ENCODE measurements at places on chromosomes 2 and 18.

- peak; percentile 67 for DNase-seq
These were observed 31.8 kb upstream of the INPP4A start for GRCh38 chr2:98412751-98413458.

DNA sequence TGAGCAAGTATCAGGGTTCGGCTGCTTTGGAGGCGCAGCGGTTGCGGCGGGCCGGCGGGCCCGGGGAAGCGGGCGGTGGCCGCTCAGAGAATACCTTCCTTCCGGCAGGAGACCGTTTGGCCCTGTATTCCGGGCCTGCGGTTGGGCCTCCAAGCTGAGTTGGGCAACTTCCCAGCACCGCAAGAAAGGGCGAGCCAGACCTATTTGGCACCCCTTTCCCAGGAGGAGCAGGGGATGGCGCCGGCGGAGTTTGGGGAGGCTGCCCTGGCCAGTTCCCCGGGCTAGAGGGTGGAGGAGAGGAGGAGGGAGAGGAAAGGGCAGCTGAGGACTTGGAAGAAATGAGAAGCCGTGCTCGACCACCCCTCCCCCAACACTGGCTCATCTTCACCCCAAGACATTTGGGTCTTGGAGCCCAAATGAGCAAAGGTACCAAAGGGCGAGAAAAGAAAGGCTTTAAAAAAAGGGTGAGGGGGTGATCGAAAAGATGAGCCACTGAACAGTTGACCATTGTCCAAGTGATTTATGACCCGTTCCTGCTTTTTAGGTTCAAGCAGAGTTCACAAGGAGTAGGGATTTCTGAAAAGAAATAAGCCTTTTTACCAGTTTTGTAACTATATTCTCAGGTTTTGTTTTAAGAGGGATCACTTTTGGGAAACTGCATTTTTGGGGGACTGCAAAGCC is 8.4 kb downstream of the HOXD3 start:
- DNase-seq: no peak

DNA sequence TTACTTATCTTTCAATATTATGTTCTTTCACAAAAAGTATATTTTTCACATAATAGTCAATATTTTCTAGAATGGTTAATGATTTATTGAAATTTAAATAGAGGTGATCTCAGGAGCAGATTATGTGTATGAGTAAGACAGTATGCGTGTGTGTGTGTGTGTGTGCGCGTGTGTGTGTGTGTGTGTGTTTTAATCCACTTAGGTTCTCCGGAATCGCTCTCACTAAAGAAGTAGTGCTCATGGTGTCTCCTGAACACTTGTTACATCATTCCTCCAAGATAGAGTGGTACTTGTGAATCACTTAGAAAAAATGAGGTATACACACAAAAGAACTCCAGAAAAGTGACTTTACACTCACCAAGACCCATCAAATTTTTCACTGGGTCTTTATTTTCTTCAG is 91.0 kb upstream of the KCNH7 start:
- DNase-seq: no peak

DNA sequence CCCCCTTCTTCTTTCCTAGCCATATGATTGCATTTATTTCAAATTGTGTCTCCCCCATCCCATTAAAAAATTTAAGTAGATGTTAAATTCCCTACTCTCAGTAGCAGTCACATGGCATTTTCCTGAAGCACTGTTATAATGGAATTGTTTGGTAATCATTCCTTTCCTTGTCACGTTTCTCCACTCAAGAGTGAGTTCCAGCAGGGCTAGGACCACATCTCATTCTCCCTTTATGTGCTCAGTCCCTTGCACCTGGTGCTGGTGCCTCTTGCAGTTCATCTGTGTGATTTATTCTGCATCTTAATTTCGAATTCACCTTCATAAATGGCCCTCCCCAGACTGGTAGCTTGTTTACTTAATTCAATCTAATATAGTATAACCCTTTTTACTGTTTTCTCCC is 70.3 kb upstream of the NOSTRIN start:
- no peak for DNase-seq

DNA sequence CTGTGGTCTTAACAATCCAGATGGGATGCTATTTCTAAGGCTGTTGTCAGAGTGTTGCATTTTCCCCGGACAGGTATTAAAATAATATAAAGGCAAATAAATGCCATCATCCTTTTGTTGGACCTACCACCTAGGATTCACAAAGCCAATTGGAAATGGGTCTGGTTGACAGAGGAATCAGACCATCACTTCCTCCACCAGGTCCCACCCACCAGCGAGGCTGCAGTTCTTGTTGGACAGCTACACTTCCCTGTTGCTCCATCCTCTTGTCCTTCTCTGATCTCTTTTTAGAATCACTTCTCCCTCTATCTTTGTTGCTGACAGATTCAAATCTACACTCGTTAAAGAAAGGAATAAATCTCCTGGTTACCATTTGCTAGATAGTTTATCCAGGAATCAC is 1.1 kb downstream of the TMEM169 start:
- no peak for DNase-seq

- DNase-seq: no peak
These were observed 282.1 kb downstream of the EN1 start for GRCh38 chr2:118565301-118565700.

GRCh38 chr2:2919574-2920365 is 457.8 kb downstream of the EIPR1 start:
- no peak for DNase-seq

DNA sequence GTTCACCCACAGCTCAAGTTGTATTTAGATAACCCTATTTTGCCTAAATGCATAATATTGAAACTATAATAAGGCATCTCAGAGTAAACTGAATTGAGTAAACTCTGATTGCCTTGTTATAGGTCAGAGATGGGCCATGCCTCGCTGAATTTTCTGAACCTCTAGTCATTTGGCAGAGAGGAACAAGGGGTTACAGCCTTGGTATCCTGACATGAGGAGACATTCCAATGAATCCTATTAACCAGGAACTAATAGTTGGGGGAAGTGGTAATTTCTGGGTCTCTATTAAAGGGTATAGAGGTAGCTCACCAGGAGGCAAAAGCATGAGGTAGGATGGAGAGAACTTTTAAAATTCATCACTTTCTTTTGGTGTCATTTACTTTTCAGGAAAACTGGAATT is 227.4 kb upstream of the CHST9 start:
- DNase-seq: no peak

GRCh38 chr2:109402180-109402579 is 211.6 kb downstream of the SEPTIN10 start:
- DNase-seq: no peak

DNA sequence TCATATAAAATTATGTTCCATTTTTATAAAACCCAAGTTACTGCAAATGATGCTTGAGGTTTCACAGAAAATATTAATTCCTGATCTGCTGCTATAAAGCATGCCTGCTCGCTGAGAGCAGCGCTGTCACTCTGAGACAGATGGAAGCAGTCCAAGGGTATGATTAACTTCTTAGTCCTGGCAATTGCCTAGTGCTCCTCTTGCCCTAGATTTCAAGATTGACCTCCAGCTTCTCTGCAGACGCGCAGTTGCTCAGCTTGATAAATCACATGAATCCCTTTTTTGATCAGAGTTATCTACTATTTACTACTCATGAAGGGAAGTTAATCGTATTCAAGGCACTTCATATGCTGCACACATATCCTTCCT is 154.6 kb upstream of the REV1 start:
- no peak for DNase-seq

- DNase-seq: no peak
These were observed 17.4 kb upstream of the CHAC2 start for GRCh38 chr2:53750041-53750768.

- no peak for DNase-seq
These were observed 128.8 kb downstream of the MREG start for GRCh38 chr2:215884451-215885087.

DNA sequence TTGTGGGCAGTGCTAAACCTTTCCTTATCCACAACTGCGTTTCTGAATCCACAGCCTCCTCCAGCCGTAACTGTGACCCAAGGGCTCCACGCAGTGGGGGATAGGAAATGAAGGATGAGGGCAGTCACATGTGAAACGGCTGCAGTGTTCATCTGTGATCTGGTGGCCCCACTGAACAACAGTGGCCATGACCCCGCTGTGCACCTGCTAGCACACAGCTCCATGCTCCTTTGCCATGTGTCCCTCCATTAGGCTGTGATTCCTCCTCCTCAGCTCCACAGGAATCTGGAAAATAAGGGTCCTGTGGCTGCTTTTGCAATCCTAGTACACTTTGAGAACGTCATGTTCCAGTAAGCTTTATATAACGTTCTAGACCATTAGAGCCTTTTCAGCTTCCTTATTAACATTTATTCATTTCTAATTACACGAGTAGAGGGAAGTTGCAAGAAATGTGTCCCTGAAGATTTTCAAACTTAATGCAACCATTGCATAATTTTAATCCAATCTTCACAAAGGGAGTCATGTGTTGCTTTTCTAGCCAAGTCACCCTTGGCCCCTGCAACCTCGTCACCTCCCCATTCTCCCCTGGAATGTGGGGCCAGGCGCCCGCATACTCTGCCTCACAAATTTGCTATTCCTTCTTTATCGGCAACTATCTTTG is 7.1 kb upstream of the NAPG start:
- no peak for DNase-seq

GRCh38 chr2:213848631-213849030 is 562.2 kb upstream of the VWC2L start:
- no peak for DNase-seq

- no peak for DNase-seq
These were observed 62.7 kb upstream of the GATA6 start for GRCh38 chr18:22106536-22107292.

DNA sequence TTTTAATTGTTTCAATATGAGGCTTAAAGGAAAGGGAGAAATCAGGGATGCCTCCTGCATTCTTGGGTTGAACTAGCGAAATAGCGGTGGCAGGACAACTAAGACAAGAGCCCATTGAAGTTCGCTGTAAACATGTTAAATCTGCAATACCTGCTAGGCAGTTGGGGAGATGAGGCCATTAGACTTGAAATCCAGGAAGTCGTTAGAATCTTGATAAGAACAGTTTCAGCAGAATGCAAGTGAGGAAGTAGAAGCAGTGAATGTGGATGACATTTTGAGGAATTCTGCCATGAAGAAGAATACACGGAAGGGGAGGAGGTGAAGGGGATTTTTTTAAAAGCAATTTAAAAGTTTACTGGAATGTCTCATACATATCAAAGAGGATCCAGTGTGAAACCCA is 109.7 kb downstream of the LPIN1 start:
- DNase-seq: no peak

DNA sequence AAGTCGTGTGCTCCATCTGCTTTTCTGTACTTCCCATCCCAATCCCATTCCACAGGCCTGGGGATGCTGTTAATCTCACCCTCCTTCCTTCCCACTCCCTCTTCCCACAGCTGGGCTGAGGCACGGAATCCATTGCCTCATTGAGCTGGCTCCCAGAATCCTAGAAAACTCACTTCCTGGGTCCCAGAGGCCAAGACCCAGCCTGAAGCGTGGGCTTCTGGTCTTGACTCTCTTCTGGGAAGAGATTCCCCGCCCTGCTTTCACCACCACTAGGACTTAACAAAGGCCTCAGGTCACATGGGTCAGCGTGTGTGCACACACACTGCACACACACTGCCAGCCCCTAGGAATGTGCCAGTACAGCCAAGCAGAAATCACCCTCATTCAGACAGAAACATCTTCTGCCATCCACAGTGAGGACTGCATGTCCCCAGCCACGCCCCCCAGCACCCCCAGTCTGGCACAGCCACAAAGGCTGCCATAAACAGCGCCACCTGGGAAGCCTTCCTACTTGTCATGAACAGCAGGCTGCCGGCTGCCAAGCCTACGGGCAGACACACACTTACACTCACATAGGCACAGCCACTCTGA is 165.8 kb downstream of the TNS1 start:
- no peak for DNase-seq

DNA sequence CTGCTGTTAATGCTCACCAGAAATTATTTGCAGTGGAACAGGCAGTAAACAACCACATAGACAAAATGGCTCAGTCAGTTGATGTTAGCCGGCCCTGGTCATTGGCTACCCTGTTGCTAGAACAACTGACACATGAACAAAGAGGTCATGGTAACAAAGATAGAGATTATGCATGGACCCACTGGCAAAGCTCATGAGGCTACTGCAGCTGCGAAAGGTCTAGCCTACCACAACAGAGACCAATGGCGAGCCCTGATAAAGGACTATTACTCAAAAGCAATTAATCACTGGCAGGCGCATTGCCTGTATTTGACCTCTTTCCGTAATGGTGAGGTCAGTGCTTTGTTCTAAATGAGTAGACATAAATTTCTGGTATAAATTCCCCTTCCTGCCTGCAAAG is 474.2 kb downstream of the DSC3 start:
- no peak for DNase-seq

GRCh38 chr2:128668946-128669345 is 350.3 kb upstream of the HS6ST1 start:
- no peak for DNase-seq

DNA sequence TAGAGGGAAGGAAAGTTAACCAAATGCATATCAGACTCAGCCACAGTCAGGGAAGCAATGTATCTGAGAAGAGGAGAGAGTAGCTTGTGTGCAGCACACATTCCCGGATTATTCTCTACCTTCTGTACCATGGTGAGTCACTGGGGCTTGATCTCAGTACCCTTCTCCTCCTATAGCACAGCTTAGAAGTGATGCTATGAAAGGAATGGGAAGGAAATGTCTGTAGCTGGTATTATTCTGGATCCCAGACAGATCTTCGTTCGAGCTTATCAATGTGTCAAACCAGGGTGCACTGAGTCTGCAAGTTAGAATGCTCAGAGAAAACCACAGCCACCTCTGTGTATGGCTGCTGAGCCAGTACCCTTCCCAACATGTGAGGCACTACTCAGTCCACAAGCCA is 88.0 kb upstream of the NFU1 start:
- DNase-seq: no peak

GRCh38 chr18:76993573-76993972 is 139.0 kb downstream of the MBP start:
- no peak for DNase-seq

GRCh38 chr2:26196683-26197418 is 24.0 kb downstream of the GAREM2 start:
- DNase-seq: no peak

DNA sequence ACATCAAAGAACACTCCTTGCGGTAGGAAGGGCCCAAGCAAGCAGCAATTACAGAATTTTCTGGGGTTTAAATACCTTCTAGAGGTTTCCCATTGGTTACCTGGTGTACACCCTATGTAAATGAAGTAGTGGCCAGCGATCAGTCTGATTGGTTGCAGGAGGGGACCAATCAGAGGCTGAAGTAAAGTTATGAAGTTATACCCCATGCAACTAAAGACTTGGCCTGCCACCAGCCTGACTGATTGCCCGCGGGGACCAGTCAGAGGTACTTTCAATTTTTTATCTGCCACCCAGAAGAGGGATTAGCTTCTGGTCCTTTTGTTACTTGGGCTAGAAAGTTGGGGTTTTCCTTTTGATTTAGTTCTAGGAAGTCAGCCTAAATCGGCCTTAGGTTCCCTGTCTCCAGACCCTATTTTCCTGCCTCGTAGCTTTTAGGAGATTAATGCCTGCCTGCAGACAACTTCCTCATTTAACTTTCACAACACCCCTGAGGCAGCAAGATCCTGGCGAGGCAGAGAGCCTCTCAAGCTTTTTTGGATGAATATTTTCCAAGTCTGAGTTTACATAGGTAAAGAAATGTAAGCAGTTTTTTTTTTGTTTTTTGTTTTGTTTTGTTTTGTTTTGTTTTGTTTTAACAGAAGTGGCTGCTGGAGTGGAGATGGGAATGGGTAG is 1.5 kb upstream of the DGUOK start:
- no peak for DNase-seq

- DNase-seq: peak; percentile 58
These were observed 77.8 kb downstream of the MBP start for GRCh38 chr18:77054606-77055428.

- no peak for DNase-seq
These were observed 185.5 kb downstream of the MYCN start for GRCh38 chr2:16125614-16126516.
